NCI-H524 (cell line): ENCODE measurements at places on chromosomes 4 and X.

GRCh38 chrX:110732266-110732665 lies 63.4 kb downstream of the CHRDL1 start:
- peak; percentile 95 for DNase-seq

- no peak for DNase-seq
These were observed 77.2 kb downstream of the CRMP1 start for GRCh38 chr4:5815641-5816040.

GRCh38 chr4:81565142-81565870 lies 93.6 kb upstream of the RASGEF1B start:
- DNase-seq = peak; percentile 13

GRCh38 chr4:1749370-1749769 lies 28.0 kb downstream of the TACC3 start:
- no peak for DNase-seq

GRCh38 chrX:66602381-66602938 lies 36.4 kb downstream of the EDA2R start:
- no peak for DNase-seq

- DNase-seq = no peak
These were observed 103.2 kb upstream of the LANCL3 start for GRCh38 chrX:37468124-37468739.
